ENCODE measurements at places on chromosomes 5 and 9.
A peak's percentile ranks its signal among the peaks of the same experiment; 100 is the strongest.

GRCh38 chr9:135088348-135088978 is 995 bp downstream of the OLFM1 start:
- DNase-seq: no peak
- peaks cover 28% of the 10 kb centered on the region for H3K4me1 ChIP-seq
- H3K27ac ChIP-seq: no peak overlapping the region
- peak overlapping the region; percentile 72 for H3K4me3 ChIP-seq
- H3K36me3 ChIP-seq: peaks cover 12% of the 10 kb centered on the region

DNA sequence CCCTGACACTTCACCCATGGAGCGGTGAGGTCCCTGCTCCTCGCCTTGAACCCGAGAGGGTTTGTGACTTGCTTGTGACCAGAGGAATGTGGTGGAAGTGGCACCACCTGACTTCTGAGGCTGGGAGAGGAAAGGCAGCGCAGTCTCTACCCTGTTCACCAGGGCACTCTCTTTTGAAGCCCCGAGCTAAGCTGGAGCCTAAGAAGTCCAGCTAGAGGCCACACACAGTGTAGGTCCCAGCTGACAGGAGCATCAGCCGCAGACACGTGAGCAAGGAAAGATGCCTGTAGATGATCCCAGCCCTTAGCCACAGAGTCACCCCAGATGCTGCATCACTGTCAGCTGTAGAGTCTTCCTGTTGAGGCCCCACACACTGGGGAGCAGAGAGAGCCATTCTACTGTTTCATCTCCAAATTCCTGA is 1.7 kb upstream of the ANGPTL2 start:
- peaks cover 24% of the 10 kb centered on the region for H3K4me1 ChIP-seq
- H3K36me3 ChIP-seq: no peaks in the 10 kb centered on the region
- H3K4me3 ChIP-seq: no peak overlapping the region
- DNase-seq: no peak
- no peaks in the 10 kb centered on the region for H3K27me3 ChIP-seq

DNA sequence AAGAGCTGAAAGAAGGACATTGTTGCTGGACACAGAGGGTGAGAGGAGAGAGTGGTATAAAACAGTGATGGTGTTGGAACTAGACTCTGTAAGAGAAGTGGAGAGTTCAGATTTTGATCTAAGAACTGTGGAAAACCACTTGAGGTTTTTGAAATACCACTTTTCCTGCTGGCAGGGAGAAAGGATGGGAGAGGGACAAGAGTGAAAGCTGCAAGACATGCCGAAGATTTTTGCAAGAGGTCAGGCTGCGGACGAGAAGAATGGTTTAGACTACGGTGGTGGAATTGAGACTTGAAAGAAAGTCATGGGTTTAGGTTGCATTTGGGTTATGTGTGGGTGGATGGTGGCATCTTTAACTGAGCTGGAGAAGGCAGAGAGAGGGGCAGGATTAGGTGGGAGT is 202.2 kb upstream of the RPS23 start:
- no peaks in the 10 kb centered on the region for H3K4me1 ChIP-seq
- no peak overlapping the region for H3K27ac ChIP-seq
- no peaks in the 10 kb centered on the region for H3K27me3 ChIP-seq
- DNase-seq: no peak

- no peaks in the 10 kb centered on the region for H3K27me3 ChIP-seq
- DNase-seq: peak; percentile 100
- peaks cover 14% of the 10 kb centered on the region for H3K4me1 ChIP-seq
- peak overlapping the region; percentile 93 for H3K4me3 ChIP-seq
- peak overlapping the region; percentile 98 for H3K27ac ChIP-seq
These were observed 1.1 kb downstream of the CREBRF start for GRCh38 chr5:173057062-173057924.

- no peaks in the 10 kb centered on the region for H3K27me3 ChIP-seq
- DNase-seq: no peak
- H3K4me3 ChIP-seq: no peak overlapping the region
These were observed 12.2 kb downstream of the CCT5 start for GRCh38 chr5:10262121-10262774.

GRCh38 chr9:95018099-95018936 is 291.8 kb downstream of the AOPEP start:
- H3K4me1 ChIP-seq: no peaks in the 10 kb centered on the region
- H3K27me3 ChIP-seq: no peaks in the 10 kb centered on the region
- no peak for DNase-seq

GRCh38 chr9:69649566-69650250 is 22.5 kb downstream of the APBA1 start:
- H3K36me3 ChIP-seq: no peaks in the 10 kb centered on the region
- H3K4me3 ChIP-seq: no peak overlapping the region
- H3K27ac ChIP-seq: no peak overlapping the region
- H3K27me3 ChIP-seq: no peaks in the 10 kb centered on the region
- no peaks in the 10 kb centered on the region for H3K4me1 ChIP-seq

DNA sequence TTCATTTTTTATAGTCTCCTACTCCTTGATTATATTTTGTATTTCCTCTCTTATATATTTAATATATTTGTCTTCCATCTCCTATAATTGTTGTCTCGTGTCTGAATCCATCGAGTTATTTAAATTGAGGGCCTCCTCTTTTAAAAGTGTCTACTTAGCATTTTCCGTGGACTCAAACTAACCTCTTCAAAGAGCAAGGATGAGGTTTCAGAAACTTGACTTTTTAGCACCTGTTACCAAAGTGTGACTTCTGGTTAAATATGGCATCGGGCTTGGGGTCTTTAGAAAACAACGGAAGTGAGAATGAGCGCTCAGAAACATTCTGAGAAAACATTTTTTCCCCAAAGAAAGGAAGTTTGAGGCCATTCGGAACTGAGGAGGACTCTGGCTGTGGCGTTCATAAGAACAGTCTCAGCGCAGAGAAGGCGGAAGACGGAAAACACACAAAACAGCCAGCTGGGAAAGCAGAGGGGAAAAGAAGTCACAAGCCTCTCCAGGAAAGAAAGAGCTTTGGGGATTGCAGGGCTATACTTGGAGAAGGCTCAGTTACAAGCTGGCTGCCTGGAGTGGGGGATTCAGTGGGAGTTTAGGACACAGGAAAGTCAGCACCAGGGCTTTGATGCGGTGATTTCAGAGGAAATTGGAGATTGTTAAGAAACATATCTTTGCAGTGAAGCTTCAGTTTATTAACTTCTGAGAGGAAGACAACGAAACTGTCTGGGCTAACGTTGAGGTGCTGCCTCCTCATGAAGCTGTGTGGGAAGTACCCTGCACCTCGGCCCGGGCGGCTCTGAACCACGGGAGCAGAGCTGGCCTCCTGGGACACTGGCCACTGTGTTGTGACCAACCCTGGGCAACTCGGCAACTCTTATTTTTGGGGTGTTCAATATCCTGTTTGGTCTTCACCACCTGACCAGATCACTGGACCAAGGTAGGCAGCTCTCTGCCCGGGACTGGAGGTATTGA is 25.1 kb upstream of the IRX2 start:
- H3K4me1 ChIP-seq: peaks cover 28% of the 10 kb centered on the region
- peaks cover 18% of the 10 kb centered on the region for H3K27me3 ChIP-seq
- H3K27ac ChIP-seq: no peak overlapping the region
- no peak overlapping the region for H3K4me3 ChIP-seq
- no peaks in the 10 kb centered on the region for H3K36me3 ChIP-seq
- DNase-seq: no peak

- H3K4me3 ChIP-seq: no peak overlapping the region
- H3K27me3 ChIP-seq: no peaks in the 10 kb centered on the region
- peaks cover 15% of the 10 kb centered on the region for H3K4me1 ChIP-seq
- DNase-seq: no peak
- H3K36me3 ChIP-seq: no peaks in the 10 kb centered on the region
These were observed 256.3 kb upstream of the C9orf72 start for GRCh38 chr9:27829621-27830020.

DNA sequence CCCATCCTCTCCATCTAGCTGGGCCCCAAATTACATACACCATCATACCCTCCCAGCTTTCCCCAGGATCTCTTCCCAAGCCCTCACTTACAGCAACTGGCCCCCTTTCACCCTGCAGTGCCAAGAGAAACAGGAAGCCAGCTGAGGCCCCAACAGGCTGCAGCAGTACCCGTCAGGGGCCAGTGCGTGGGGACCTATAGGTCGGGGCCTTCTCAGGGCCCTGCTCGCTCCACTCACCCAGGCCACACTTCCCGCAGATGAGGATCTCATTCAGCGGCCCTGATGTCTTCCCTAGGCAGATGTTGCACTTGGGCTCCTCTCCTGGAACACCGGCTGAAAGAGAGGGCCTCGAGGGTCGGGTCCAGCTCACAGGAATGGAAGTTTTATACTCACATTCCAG is 6.8 kb downstream of the PHF19 start:
- DNase-seq: no peak
- no peak overlapping the region for H3K4me3 ChIP-seq
- H3K4me1 ChIP-seq: peaks cover 47% of the 10 kb centered on the region
- H3K36me3 ChIP-seq: peaks cover 11% of the 10 kb centered on the region
- H3K27me3 ChIP-seq: peaks cover 1% of the 10 kb centered on the region
- H3K27ac ChIP-seq: no peak overlapping the region

GRCh38 chr5:97163360-97163764 is 19.7 kb downstream of the RIOK2 start:
- no peak overlapping the region for H3K27ac ChIP-seq
- no peaks in the 10 kb centered on the region for H3K27me3 ChIP-seq
- H3K4me3 ChIP-seq: no peak overlapping the region
- H3K4me1 ChIP-seq: no peaks in the 10 kb centered on the region

GRCh38 chr5:168426007-168426863 is 60.0 kb upstream of the RARS1 start:
- no peaks in the 10 kb centered on the region for H3K27me3 ChIP-seq
- no peaks in the 10 kb centered on the region for H3K4me1 ChIP-seq
- H3K36me3 ChIP-seq: peaks cover 28% of the 10 kb centered on the region
- H3K4me3 ChIP-seq: no peak overlapping the region
- no peak overlapping the region for H3K27ac ChIP-seq

DNA sequence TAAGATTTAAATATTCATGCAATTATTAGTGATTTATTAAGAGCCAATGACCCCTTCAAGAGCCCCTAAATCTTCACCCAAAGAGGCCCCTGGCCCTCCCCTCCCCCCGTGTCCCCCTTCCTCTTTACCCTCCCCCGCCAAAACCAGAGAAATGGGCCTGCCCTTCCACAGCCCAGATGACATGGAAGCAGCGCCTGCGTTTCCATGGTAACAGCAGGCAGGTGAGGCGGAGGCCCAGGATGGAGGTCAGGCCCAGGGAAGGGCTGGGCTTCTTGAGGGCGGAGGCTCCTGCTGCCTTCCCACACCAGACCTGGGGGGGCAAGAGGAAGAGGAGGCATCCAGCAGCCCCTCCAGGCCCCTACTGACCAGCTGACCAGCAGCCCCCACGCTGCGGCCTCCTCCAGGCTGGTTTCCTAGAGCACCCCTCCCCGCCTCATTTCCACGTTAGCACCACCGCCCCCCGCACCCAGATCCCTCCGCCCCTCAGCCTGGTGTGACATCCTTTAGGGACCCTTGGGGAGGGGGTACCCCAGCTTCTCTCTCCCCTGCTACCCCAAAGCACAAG is 37.4 kb downstream of the UNC5A start:
- no peak overlapping the region for H3K27ac ChIP-seq
- no peaks in the 10 kb centered on the region for H3K36me3 ChIP-seq

DNA sequence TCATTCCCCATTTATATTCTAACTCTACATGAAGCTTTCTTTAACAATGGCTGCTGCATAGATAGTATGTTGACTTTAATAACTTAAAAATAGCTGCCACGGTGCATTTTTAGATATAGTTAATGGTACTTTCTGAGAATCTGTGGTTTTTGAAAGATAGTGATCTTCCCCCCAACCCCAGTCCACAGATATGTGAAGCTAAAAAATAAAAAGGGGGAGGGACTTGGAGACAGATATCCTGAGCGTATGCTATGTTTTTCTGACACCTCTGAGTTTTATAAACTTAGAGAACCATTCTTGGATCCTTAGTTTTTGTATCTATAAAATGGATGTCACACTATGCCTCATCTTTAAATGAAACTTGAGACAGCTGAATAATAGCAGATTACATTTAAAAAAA is 120.5 kb downstream of the SNX18 start:
- peaks cover 9% of the 10 kb centered on the region for H3K4me1 ChIP-seq
- no peak for DNase-seq
- H3K36me3 ChIP-seq: no peaks in the 10 kb centered on the region
- H3K27ac ChIP-seq: no peak overlapping the region
- H3K27me3 ChIP-seq: no peaks in the 10 kb centered on the region
- H3K4me3 ChIP-seq: no peak overlapping the region

GRCh38 chr5:110846398-110847001 is 107.7 kb downstream of the SLC25A46 start:
- no peak overlapping the region for H3K27ac ChIP-seq
- no peaks in the 10 kb centered on the region for H3K27me3 ChIP-seq
- no peak for DNase-seq
- no peak overlapping the region for H3K4me3 ChIP-seq
- no peaks in the 10 kb centered on the region for H3K4me1 ChIP-seq

- H3K27me3 ChIP-seq: no peaks in the 10 kb centered on the region
- peak overlapping the region; percentile 19 for H3K4me3 ChIP-seq
- H3K27ac ChIP-seq: peak overlapping the region; percentile 85
- H3K36me3 ChIP-seq: no peaks in the 10 kb centered on the region
These were observed 621.0 kb upstream of the ADAMTS16 start for GRCh38 chr5:4518903-4519672.

- DNase-seq: peak; percentile 24
- peaks cover 11% of the 10 kb centered on the region for H3K4me1 ChIP-seq
- H3K27me3 ChIP-seq: no peaks in the 10 kb centered on the region
- H3K4me3 ChIP-seq: no peak overlapping the region
These were observed 36.1 kb downstream of the DAP start for GRCh38 chr5:10724781-10725507.

GRCh38 chr9:83449166-83449565 is 89.0 kb downstream of the FRMD3 start:
- H3K4me3 ChIP-seq: no peak overlapping the region
- DNase-seq: no peak
- H3K27ac ChIP-seq: no peak overlapping the region
- H3K36me3 ChIP-seq: no peaks in the 10 kb centered on the region

DNA sequence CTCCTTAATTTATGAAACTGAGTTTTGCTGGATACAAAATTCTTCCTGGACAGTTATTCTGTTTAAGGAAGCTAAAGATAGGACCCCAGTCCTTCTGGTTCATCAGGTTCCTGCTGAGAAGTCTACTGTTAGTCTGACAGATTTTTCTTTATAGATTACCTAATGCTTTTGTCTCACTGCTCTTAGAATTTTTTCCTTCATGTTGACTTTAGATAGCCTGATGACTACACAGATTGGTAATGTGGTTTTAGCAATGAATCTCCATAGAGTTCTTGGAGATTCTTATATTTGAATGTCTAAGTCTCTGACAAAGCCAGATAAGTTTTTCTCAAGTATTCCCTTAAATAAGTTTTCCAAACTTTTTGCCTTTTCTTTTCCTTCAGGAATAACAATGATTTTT is 419.7 kb downstream of the CDH10 start:
- DNase-seq: no peak
- 0 out of 2 replicates have a peak, but pooled peaks cover 3% of the 10 kb centered on the region for H3K36me3 ChIP-seq
- no peaks in the 10 kb centered on the region for H3K4me1 ChIP-seq
- no peaks in the 10 kb centered on the region for H3K27me3 ChIP-seq
- H3K27ac ChIP-seq: no peak overlapping the region
